ENCODE measurements at places on chromosomes 6 and 20. TPM values are rescaled to one million over a fixed set of nuclear protein-coding genes. Genes with fewer than 3 reads are reported as not detected.

DNA sequence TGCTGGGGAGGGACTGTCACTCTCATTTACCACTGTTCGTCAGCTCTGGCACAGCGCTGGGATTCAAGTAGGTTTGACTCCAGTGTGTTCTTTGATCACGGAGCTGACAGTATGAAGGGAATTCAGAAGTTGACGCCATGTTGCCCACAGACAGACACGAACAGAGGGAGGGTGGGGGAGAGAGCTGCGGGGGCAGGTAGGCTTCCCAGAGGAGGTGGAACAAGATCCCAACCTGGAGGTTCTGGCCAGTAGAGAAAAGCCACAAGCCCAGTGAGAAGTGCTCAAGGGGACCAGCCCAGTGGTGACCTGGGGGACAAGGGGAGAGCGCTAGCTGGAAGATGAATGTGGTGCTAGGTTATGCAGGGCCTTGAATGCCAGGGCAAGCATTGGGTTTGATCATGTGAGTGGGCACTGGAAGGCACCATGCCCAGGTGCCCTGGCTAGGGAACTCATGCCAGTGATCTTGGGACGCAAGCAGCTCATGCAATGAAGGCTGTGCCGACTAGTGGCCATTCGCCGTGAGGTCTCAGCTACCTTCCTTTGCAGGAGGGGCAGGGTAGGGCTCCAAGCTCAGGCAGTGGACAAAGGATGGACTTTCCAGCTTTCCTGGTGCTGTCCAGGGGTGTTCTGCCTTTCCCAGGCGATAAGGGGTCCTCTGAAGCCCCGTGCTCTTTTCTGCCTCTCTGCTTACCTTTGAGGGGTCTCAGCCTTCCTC lies 50.4 kb upstream of the APCDD1L start:
- no peak overlapping the region for H3K27ac ChIP-seq
- H3K4me1 ChIP-seq: peaks cover 29% of the 10 kb centered on the region

GRCh38 chr20:61742097-61742825 lies 323.4 kb downstream of the TAF4 start:
- H3K27ac ChIP-seq: no peak overlapping the region
- no peak for DNase-seq
- H3K4me3 ChIP-seq: no peak overlapping the region
- H3K27me3 ChIP-seq: no peaks in the 10 kb centered on the region

C20orf141 gene
- not detected for total RNA-seq

GRCh38 chr20:61753316-61753942 lies 312.3 kb downstream of the TAF4 start:
- H3K27me3 ChIP-seq: no peaks in the 10 kb centered on the region
- H3K4me3 ChIP-seq: no peak overlapping the region
- H3K36me3 ChIP-seq: no peaks in the 10 kb centered on the region
- no peak overlapping the region for H3K27ac ChIP-seq
- H3K4me1 ChIP-seq: 0 out of 2 replicates have a peak, but pooled peaks cover 3% of the 10 kb centered on the region

DNA sequence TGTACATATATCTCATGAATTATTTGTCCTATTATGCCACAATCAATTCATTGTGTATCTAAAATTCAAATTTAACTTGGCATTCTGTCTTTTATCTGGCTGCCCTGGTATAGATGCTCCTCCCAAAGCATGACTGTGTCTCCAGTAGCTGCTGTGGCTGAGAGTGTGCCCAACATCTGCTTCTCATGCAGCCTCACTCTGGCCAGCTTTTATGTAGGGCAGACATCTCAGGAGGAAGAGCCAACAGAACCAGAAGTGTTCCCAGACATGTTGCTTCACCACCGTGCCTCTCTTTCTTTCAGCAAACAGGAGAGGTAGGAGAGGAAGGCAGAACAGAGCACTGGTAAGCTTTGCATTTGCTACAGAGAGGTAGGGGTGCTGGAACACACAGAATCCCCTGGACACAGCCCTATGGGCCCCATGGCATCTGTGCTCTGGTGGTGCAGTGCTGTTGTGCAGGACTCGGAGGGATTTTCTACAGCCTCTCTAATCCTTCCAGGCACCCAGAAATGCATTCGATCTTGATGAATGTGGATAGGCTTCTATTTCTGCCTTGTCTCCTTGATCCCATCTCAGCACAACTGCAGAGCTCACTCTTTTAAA lies 637.1 kb downstream of the UTRN start:
- no peak overlapping the region for H3K4me3 ChIP-seq
- no peak for DNase-seq
- H3K27ac ChIP-seq: peak overlapping the region; percentile 85
- H3K4me1 ChIP-seq: peaks cover 27% of the 10 kb centered on the region

CYB5R4 gene
- 27.9 TPM for total RNA-seq

DNA sequence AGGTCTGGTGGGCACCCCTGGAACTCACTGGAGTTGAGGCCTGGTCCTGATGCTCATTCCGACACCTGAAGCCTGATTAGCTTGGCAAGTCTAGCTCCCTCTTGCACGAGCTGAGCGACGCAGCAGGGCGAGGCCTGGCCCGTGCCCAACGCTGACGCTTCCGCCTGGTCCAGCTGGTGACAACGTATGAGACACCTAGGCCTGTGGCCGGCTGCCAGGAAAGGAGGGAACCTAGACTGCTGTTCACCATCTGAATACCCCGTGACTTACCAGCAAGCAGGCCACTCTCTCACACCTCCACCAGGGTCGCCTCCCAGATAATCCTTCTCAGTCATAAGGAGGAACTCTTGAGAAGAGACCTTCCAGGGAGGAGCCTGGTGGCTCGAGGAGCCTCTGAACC lies 24.5 kb downstream of the YTHDF1 start:
- H3K4me1 ChIP-seq: no peaks in the 10 kb centered on the region
- H3K27ac ChIP-seq: no peak overlapping the region
- H3K4me3 ChIP-seq: no peak overlapping the region
- no peaks in the 10 kb centered on the region for H3K27me3 ChIP-seq

- H3K27me3 ChIP-seq: no peaks in the 10 kb centered on the region
- no peak for DNase-seq
- H3K4me1 ChIP-seq: peaks cover 11% of the 10 kb centered on the region
These were observed 65.1 kb upstream of the PMEPA1 start for GRCh38 chr20:57774951-57775350.

- H3K36me3 ChIP-seq: no peaks in the 10 kb centered on the region
- H3K4me1 ChIP-seq: no peaks in the 10 kb centered on the region
- no peak overlapping the region for H3K27ac ChIP-seq
These were observed 135.6 kb upstream of the HDGFL1 start for GRCh38 chr6:22433745-22434144.
